ENCODE measurements at places on chromosomes 5 and 9.

DNA sequence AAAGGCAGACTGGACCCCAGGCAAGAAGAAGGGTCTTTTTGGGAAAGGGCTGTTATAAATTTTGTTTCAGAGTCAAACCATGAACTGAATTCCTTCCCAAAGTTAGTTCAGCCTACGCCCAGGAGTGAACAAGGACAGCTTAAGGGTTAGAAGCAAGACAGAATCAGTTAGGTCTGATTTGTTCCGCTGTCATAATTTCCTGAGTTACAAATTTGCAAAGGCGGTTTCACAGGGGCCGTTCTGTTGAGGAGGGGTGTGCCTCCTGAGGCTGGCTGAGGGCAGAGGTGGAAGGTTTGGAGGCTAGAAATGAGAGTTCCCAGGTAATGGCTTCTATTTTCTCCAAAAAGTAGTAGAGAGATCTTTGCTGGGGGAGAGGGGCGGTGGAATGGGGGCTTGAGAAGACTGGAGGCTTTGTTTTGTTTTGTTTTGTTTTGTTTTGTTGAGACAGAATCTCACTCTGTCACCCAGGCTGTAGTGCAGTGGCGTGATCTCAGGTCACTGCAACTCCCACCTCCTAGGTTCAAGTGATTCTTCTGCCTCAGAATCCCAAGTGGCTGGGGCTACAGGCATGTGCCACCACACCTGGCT, 4.1 kb upstream of the CERCAM start:
- DNase-seq: no peak

- no peak for DNase-seq
These were observed 233.5 kb downstream of the RFX3 start for GRCh38 chr9:3292311-3292710.

- no peak for DNase-seq
These were observed 62.8 kb downstream of the SV2C start for GRCh38 chr5:76145945-76146344.

GRCh38 chr5:63125392-63125791, 546.8 kb downstream of the LRRC70 start:
- no peak for DNase-seq

GRCh38 chr9:71279151-71279739, 157.8 kb upstream of the TRPM3 start:
- DNase-seq: no peak

DNA sequence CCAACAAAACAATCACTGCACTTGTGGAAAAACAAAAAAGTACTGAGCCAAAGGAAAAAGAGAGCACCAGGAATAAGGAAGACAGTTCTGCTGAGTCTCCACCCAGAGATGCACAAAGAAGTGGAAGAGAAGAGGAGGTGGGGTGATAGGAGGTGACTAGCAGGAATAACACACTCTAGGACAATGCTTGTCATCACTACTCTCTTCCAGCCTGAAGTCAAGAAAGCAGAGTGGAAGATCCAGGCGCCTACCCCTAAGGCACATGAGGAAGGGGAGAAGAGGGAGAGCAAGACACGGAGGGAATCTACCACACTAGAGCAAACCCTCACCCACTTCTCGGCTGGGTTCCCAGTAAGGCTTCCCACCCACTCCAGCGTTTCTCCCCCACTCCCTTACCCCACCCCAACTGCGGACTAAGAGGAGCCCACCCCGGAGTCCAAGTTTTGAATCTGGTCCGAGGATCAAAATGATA, 1.7 kb downstream of the SLIT3 start:
- DNase-seq: peak; percentile 22

DNA sequence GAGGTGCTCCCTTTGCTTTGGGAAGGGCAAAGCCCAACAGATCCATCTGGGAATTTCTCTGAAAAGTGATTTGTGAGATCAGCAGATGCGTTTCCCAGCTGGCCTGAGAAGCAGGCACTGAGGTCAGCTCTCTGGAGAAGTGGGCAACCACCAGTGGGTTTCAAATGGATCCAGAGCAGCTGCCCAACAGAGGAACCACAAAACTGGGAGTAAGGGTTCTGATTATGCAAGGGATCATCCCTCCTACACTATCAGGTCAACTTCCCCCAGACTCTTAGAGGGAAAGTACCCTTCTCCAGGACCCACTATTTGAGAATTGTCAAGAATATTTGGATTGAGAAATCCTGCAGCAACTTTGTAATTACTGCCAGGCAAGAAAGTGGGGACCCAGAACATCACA, 21.7 kb downstream of the CCL28 start:
- DNase-seq: no peak

DNA sequence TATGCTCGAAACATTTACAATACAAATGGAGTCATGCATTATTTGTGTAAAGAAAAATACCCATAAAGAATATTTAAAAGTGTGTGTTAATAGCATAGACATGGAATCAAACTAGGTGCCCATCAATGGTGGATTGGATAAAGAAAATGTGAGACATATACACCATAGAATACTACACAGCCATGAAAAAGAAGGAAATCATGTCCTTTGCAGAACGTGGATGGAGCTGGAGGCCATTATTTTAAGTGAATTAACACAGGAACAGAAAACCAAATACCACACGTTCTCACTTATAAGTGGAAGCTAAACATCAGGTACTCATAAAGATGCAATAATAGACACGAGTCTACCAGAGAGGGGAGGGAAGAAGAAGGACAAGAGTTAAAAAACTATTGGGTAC, 22.8 kb downstream of the SMIM23 start:
- DNase-seq: no peak

GRCh38 chr5:145718956-145719355, 116.2 kb downstream of the PRELID2 start:
- peak; percentile 33 for DNase-seq

GRCh38 chr5:96871027-96871399, 5.3 kb upstream of the ERAP2 start:
- DNase-seq: no peak

- no peak for DNase-seq
These were observed 116.0 kb downstream of the VAV2 start for GRCh38 chr9:133876144-133876543.

- DNase-seq: no peak
These were observed 92.2 kb upstream of the RAD23B start for GRCh38 chr9:107190936-107191290.

- DNase-seq: peak; percentile 90
These were observed 591.8 kb upstream of the CLINT1 start for GRCh38 chr5:158450751-158451171.

GRCh38 chr5:133398646-133399101, 213.7 kb downstream of the FSTL4 start:
- no peak for DNase-seq

GRCh38 chr9:127144670-127145445, 22.4 kb upstream of the ANGPTL2 start:
- DNase-seq: no peak

- DNase-seq: no peak
These were observed 132.6 kb downstream of the GHR start for GRCh38 chr5:42555797-42556196.

- no peak for DNase-seq
These were observed 82.6 kb downstream of the CETN3 start for GRCh38 chr5:90326995-90327394.

GRCh38 chr5:12114075-12114474, 209.8 kb upstream of the CTNND2 start:
- no peak for DNase-seq

- no peak for DNase-seq
These were observed 4.5 kb downstream of the LEAP2 start for GRCh38 chr5:132877938-132878337.

DNA sequence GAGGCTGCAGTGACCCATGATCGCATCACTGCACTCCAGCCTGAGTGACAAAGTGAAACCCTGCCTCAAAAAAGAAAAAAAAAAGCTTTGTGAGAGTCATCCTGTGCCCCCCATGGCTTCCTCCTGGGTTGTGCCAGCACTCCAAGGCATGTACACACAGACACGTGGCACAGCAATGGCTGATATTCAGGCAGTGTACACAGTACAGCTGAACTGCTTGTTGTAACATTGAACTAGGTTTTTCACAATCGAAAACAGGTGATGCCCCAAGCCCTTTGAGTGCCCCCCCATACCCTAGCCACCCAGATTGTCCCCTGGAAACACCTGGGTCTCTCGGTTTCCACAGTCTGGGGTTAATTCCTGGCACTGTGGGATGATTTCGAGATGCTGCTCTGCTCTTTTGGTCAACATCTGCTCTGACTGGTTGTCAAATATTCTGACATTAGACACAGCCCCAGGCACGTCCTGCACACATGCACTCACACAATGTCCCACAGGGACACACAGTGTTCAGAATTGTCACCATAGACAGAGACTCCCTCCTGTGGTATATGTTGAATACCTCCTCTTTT, 9.2 kb downstream of the SPINK4 start:
- DNase-seq: no peak

DNA sequence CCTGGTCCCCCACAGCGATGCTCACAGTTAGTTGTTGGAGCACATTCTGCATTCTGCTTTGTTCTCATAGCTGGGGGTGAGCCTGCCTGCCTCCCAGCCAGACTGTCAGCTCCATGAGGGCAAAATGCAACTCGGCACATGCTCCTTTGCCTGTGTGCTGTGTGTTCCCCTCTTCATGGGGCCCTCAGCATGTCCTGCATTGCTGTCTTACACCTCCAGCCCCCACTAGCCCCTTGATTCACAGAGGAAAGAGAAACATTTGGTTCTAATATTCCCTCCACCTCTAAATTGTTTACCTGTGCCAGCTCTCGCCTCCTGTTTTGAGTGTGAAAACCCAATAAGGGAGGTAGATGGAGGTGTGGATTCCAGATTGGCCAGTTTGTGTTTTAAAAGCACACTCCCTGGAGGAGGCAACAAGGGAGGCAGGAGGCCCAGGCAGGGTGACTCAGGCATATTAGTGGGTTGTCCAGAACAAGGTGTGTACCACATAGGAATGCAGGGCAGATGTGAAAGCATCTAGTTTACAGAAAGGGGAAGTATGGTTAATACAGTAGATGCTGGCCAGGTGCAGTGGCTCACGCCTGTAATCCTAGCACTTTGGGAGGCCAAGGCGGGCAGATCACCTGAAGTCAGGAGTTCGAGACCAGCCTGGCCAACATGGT, 224.6 kb downstream of the AGTPBP1 start:
- DNase-seq: no peak

DNA sequence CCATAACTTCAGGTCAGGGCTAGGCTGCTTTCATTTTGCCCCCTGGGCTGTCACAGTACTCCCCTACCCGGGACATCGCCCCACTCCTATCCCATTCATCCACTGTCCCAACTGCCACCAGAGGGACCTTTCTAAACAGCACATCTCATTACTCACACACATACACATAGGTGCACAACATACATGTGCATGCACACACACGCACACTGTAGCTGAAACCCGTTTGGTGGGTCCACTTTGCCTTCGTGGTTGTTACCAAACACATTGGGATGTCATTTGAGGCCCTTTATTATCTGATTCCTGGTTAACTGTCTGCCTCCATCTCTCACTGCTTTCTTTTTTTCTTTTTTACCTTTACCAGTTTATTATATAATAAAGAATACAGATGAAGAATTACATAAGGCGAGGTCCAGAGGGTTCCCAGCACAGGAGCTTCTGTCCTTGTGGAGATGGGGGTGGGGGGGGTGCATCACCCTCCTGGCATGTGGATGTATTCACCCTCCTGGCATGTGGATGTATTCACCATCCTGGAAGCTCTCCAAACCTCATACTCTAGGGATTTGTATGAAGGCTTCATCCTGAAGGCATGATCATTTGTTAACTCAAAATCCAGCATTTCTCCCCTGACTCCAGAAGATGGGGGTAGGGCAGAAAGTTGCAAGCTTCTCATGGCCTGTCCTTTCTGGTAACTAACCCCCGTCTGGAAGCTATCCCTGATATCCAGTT, 186.0 kb downstream of the GOLPH3 start:
- peak; percentile 99 for DNase-seq

All from fibroblast of skin of abdomen (primary cell).